Thoracic aorta (tissue), 2 donors: ENCODE measurements at places on chromosomes 6 and 20. TPM values are rescaled to one million over a fixed set of nuclear protein-coding genes. Genes with fewer than 3 reads are reported as not detected.

GRCh38 chr6:170524172-170524502 lies 29.0 kb downstream of the PSMB1 start:
- DNase-seq, result no peak

DNA sequence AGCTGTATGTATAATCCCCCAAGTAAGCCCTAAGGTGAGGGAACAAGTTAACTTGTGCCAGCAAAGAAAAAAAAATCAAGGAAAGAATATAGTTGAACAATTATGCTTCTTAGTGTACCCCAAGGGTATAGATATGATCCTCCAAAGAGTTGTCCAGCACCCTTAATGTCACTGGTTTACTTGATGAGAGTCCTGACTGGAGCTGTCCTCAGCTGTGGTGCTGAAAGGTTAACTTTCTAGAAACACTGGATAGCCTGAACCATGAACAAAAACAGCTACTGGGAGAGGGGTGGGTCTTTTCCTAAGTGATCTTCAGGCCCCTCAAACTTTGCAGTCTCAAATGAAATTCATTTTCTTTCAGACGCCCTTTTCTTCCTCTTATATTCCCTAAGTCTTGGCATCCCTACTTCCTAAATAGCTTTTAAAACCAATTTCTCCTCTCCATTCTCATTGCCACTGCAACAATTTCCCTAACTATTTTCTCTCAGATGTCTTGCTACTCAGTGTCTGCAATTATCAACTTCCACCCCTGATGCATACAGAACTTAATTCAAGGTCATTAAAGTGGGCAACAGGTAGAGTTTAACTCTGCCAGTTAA lies 83.5 kb upstream of the PROKR2 start:
- DNase-seq, result no peak

DNA sequence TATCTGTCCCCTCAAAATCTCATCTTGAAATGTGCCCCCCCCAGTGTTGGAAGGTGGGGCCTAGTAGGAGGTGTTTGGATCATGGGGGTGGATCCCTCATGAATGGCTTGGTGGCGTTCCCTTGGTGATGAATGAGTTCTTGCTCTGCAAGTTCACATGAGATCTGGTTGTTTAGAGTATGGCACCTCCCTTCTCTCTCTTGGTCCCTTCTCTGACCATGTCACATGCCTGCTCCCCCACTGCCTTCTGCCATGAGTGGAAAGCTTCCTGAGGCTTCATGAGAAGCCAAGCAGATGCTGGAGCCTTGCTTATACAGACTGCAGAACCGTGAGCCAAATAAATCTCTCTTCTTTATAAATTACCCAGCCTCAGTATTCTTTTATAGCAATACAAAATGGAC lies 70.9 kb downstream of the MAN1A1 start:
- DNase-seq, result no peak

DNA sequence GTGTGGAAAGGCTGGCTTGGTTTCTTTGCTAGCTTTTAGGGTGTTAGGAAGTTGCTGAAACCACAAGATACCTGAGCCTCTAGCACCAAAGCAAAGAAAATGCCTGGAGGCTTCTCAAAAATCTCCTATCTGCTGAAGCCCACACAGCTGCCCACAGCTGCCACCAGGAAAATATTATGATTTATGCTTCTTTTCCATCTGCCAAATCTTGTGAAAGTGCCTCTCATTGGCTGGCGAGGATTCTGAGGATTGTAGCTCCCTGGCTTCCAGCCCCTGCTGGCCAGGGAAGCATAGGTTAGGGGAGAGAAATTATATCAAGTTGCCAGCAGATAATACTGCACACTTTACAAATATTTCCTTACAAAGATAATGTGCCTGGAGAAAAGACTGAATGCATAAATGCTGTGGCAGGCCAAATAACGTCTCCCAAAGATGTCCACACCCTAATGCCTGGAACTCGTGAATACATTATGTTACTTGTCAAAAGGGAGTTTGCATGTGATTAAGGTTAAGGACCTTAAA lies 98.4 kb downstream of the MRPL14 start:
- DNase-seq, result no peak

DNA sequence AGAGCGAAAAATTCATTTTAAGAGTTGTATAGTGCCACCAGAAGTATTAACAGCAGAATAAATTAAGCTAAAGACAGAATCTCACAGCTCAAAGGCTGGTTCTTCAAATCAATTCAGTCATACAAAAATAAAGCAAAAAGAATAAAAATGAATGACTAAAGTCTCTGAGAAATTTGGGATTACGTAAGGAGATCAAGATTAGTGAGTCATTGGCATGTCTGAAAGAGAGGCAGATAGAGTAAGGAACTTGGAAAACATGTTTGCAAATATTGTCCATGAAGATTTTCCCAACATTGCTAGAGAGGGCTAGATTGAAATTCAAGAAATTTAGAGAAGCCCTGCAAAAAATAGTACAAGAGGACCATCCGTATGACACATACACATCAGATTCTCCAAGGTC lies 1413.9 kb upstream of the ADGRB3 start:
- no peak for DNase-seq

OR5V1 gene
- total RNA-seq, result not detected
